ENCODE measurements at places on chromosomes 2 and 18.

GRCh38 chr2:3216841-3217495 lies 160.7 kb downstream of the EIPR1 start:
- DNase-seq: no peak

DNA sequence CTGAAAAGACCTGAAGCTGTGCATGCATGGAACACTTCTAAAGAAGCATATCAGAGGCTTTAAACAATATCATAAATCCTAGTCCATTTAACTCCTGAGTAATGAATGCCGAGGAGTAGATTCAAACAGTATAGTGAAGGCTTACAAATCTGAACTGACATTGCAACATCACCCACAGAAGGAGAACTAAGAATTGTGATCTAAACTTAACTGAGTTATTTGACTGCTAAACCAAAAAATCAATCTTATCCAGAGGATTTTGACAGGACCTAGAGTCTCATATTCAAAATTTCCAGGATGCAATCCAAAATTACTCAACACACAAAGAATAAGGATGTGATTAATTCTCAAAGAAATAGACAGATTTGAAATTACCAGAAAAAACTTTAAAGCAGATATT lies 181.0 kb downstream of the SLC39A10 start:
- peak; percentile 82 for DNase-seq

DNA sequence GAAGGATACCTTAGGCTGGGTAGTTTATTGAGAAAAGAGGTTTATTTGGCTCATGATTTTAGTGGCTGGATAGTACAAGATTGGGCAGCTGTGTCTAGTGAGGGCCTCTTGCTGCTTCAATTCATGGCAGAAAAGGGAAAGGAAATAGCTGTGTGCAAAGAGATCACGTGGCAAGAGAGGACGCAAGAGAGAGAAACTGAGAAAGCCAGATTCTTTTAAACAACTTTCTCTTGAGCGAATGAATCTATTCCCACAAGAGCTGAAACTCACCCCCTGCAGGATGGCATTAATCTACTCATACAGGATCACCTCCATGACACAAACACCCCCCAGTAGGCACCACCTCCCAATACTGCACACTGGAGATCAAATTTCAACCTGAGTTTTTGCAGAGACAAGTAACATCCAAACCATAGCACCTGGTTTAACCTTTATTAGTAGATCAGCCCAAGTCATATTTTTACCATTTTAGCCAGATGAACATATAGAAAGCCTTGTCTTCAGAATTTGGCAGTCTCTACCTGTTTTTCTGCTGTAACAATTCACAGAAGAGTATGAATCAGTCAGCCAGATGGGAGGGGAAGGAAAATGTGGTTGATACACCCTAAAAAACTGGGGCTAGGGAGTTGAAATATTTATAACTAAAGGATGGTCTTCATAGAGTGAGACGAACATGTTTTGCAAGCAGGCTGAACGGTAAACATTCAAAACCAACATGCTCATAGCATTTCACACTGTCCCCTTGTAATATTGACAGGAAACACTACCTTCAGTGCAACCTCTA lies 73.9 kb upstream of the NCKAP5 start:
- no peak for DNase-seq

GRCh38 chr2:197265036-197265435 lies 45.5 kb downstream of the ANKRD44 start:
- DNase-seq: no peak

GRCh38 chr2:61857224-61857623 lies 3.4 kb upstream of the FAM161A start:
- DNase-seq: no peak

GRCh38 chr2:241224851-241225438 lies 36.5 kb downstream of the ANO7 start:
- no peak for DNase-seq

DNA sequence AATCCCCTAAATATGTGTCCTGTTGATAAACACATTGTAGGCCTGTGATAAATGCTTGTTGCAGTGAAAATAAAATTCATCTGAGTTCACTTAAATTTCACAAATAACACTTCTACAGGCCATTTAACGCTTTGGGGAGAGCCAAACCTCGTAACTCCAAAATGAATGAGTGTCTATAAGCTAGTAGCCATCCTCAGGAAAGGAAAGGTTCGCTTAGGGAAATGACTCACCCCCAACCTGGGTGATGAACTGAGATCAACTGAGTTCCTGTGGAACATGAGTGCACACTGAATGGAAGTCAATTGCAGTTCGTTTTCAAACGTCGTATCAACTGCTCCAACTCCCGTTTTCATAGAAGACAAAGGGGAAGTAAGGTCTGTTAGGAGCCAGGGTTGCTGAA lies 527.6 kb upstream of the ID2 start:
- no peak for DNase-seq

DNA sequence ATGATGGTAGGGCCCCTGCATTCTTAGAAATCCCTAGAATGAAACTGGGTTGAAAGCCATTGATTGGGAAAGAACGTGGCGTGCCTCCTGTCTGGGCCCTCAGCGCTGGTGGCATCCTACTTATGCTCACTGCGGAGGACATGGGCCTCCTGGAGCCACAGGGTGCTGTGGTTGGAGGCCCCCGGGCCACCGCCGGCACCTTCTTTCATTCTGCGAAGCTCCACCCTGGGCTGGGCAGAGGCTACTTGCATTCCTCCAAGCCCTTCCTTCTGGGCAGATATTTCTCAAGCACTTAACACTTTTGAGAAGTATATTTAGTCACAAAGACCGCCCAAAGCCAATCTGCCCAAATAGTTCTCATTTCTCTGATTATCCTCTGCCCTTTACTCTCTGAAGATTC lies 311.9 kb downstream of the MYCN start:
- DNase-seq: no peak

- DNase-seq: no peak
Observed at GRCh38 chr18:4016391-4017049, 438.6 kb downstream of the DLGAP1 start.

GRCh38 chr2:156472686-156473085 lies 36.5 kb downstream of the GPD2 start:
- no peak for DNase-seq

GRCh38 chr18:46588971-46589660 lies 67.9 kb downstream of the LOXHD1 start:
- no peak for DNase-seq

Measured in HCEC 1CT (cell line).